ENCODE measurements at places on chromosomes 2 and 18. TPM values are rescaled to one million over a fixed set of nuclear protein-coding genes. Genes with fewer than 3 reads are reported as not detected.

DNA sequence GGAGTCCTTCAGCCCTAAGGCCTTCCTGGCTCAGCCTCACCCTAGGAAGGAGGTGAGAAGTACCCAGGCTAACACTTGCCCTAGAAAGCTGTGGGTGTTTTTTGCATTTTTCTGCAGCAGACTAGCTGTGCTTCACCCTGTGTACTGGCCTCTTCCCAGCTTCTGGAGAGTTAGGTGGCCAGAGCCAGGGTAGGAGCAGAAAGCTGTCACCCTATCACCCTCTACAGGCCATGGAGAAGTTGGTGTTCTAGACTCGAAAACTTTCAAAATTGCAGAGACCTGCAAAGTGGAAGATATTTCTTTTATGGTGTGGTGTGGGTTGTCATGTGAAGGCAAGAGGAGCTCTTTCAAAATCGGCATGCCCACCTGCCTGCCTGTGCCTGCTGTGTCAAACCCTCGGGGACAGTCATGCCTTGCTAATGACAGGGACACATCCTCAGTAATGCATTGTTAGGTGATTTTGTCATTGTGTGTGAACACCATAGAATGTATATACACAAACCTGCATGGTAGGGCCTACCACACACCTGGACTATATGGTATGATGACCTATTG, 29.8 kb downstream of the EHD3 start:
- no peak for DNase-seq

MAP2 gene
- 3.7 TPM for total RNA-seq

PCARE gene
- total RNA-seq: not detected

DNA sequence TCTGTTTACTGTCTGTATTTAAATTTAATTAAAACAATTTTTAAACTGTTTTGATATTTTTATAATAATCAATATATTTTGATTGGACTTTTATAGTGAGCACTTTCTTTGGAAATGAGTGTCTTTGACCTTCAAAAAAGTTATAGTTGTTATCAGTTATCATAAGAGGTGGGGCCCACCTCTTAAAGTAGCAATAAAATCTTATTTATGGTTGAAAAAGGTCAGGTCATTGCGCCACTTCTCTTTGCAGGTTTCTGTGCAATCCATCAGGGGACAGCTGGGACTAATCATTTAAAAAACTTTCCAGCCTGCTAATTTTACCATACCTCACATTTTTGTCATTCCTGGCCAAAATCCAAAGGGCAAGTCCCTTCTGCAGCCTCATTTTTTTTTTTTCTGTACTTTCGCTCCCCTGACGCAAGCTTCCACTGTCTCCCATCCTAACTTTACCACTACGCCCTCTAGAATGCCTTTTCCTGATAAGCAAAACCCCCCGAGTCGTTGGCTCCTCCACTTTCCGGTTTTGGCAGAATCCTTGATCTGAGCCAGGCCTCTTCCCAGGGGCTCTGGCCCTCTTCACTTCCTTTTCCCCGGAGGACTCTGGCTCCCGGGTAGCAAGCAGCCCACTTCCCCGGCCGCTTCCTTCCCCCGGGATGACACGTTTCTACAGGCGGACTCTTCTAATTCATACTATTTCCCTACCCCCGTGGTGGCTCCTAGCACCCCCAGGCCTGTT, 1.1 kb upstream of the SEH1L start:
- peak; percentile 47 for DNase-seq

PROM2 gene
- 11.8 TPM for total RNA-seq

GRCh38 chr18:34710934-34711333, 836 bp downstream of the DTNA start:
- no peak for DNase-seq

DNA sequence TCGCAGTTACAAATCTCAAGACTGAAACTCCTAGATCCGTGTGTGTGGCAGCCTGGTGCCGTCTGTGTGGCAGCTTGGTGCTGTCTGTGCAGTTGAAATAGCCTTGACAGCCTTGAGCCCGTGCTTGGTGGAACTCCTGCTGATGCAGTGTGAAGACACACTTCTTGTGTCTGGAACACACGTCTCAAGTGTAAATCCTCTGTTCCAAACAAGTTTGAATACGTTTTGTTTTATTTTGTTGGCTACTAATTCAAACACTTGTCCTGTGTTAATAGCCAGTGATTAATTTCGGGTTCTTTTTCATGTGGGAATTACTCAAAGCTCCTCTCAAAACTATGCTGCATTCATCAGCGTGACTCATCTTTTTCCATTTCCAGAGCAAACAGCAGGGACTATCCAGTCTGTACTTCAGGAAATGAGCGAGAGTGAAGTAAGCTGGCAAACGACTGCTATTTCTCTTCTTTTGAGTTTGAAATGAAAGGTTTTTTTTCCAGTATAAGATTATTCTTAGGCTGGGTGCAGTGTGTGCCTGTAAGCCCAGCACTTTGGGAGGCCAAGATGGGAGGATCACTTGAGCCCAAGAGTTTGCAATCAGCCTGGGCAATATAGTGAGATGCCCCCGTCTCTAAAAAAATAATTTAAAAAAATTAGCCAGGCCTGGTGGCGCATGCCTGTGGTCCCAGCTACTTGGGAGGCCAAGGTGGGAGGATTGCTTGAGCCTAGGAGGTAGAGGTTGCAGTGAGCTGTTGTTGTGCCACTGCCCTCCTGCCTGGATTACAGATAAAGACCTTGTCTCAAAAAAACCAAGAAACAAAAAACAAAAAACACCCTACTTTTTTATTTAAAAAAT, 152.9 kb downstream of the SPP2 start:
- DNase-seq: no peak

- no peak for DNase-seq
These were observed 16.9 kb downstream of the LCT start for GRCh38 chr2:135820003-135820618.

- DNase-seq: no peak
These were observed 5.6 kb upstream of the KCNJ3 start for GRCh38 chr2:154692927-154693326.

CFC1 gene
- not detected for total RNA-seq

DNA sequence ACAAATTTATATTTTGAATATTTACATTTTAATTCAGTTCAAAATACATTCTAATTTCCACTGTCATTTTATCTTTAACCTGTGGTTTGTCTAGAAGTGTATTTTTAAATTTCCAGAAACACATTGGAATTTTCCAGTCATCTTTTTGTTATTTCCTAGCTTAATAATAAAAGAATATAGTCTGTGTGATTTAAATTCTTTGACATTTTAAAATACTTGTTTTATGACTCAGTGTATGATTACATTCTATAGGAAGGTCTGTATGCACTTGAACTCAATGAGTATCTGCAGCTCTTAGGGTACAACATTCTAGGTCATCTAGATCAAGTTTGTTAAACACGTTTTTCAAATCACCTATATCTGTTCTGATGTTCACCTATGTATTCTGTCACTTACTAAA, 88.3 kb upstream of the MBOAT2 start:
- no peak for DNase-seq

- DNase-seq: no peak
These were observed 1.7 kb downstream of the TMEM18 start for GRCh38 chr2:675460-675859.

GRCh38 chr2:58558881-58559280, 317.8 kb upstream of the FANCL start:
- DNase-seq: no peak

HOXD4 gene
- total RNA-seq: not detected

DNA sequence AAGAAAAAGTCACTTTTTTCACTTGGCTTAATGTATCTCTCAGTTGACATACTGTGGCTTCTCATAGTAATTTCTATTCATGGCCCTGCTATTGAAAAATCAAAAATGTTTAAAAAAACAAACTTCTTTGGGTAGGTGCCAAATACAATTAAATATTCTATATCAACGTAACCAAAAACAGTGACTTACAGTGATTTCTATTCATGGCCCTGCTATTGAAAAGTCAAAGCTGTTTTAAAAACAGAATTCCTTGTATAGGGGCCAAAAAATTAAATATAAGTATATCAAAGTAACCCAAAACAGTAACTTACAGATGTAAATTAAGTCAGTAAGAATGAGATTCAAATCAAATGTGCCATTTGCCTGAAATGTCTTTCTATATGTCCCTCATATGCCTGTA, 31.4 kb upstream of the CD302 start:
- DNase-seq: no peak

DNA sequence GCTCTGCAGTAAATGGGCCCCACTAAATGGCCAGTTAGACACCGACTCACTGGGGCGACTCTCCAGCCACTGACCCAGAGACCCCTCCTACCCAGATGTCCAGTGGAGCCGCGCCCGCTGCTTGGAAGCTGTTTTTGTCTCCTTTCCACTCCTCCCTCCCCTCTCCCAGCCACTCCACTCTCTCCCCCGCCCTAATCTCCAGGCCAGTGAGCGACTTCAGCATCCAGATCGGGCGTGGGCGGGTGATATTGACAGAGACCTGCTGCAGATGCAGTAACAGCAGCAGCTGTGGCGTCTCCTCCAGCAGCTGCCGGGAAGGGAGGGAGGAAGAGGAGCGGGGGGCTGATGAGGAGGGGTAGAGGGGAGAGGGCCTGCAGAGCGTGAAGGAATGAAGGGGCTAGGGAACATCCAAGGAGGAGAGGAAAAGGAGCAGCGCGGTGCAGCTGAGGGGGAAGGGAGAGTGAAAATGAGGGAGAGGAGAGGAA, at the start of gene SCN7A:
SCN7A (minus strand) TSS at position 110 of the 485 bp plus-strand sequence. CDS start 16,553 bp downstream, outside the sequence.
- DNase-seq: peak; percentile 61

C2orf80 gene
- 0.39 TPM for total RNA-seq

SKA1 gene
- total RNA-seq: 15.7 TPM

- no peak for DNase-seq
These were observed 169.1 kb downstream of the ATAD2B start for GRCh38 chr2:23757686-23758433.

DNA sequence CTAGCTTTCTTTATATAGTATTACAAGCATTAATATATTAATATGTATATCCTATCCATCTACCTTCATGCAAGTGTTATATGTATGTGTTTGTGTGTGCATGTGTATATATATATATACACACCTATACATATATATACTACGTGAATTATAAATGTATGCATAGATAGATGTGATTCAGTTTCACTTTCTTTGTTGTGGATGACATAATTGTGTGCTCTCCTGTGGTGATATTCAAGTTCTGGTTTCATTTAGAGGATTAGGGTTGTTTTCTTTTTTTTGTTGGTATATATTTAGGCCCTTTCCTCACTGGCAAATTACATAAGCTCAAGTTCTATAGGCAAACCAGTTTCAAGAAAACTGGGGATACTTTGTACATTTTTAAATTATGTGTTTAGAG, 225.7 kb upstream of the FANCL start:
- DNase-seq: no peak

- no peak for DNase-seq
These were observed 14.6 kb downstream of the AP1S3 start for GRCh38 chr2:223822818-223823217.

- no peak for DNase-seq
These were observed 240.2 kb downstream of the FSIP2 start for GRCh38 chr2:185978634-185979407.

GRCh38 chr2:104856086-104856972, 2.4 kb downstream of the POU3F3 start:
- DNase-seq: peak; percentile 53

GPR75 gene
- 2.8 TPM for total RNA-seq

GRCh38 chr18:32888306-32888705, 115.5 kb upstream of the KLHL14 start:
- no peak for DNase-seq

GRCh38 chr18:24031318-24031717, 16.8 kb downstream of the TTC39C start:
- DNase-seq: no peak

- DNase-seq: no peak
These were observed 14.1 kb downstream of the LAMA3 start for GRCh38 chr18:23703057-23703986.

DNA sequence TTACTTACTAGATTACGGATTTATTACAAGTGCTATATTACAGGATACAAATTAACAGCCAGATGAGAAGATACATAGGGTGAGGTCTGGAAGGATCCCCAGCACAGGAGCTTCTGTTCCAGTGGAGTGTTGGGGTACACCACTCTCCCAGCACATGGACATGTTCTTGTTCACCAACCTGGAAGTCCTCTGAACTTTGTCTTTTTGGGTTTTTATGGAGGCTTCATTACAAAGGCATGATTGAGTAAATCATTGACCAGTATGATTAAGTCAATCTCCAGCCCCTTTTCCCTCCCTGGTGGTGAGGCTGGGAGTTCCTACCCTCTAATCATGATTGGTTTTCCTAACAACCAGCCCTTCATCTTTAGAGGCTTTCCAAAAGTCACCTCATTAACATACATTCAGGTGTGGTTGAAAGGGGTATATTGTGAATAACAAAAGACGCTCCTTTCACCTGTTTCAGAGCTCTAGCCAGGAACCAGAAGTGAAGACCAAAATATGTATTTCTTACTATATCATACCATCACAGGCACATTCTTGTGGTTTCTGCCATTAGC, 38.3 kb downstream of the APLF start:
- no peak for DNase-seq

GRCh38 chr2:8216397-8216796, 465.5 kb upstream of the ID2 start:
- no peak for DNase-seq

DNA sequence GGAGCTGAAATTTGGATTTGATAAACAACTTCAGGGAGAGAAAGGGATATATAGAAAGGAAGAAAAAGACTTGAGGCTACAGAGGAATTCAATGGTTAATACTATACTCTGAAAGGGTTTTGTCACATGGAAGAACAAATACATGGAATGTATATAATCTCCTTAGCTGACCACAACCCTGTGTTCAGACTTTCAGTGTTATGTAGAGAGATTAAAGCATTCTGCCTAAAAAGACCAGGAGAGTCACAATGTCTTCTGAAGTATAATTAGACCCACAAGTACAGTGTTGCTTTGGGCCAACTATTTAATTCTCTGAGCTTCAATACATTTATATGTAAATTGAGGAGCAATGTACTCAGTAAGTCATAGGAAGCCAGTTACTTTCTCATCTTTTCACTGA, 123.8 kb upstream of the FSHR start:
- no peak for DNase-seq

DNA sequence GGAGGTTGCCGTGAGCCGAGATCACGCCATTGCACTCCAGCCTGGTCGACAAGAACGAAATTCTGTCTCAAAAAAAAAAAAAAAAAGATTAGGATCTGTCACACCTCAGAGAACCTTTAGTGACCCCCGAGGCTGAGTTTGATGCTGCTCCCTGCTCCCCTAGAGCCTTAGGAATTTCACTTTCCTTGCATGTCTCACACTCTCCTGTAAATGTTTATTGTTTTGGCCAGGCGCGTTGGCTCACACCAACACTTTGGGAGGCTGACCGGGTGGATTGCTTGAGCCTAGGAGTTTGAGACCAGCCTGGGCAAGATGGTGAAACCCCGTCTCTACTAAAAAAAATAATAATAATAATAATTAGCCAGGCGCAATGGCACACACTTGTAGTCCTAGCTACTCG, 31.5 kb downstream of the SRSF7 start:
- no peak for DNase-seq

DNA sequence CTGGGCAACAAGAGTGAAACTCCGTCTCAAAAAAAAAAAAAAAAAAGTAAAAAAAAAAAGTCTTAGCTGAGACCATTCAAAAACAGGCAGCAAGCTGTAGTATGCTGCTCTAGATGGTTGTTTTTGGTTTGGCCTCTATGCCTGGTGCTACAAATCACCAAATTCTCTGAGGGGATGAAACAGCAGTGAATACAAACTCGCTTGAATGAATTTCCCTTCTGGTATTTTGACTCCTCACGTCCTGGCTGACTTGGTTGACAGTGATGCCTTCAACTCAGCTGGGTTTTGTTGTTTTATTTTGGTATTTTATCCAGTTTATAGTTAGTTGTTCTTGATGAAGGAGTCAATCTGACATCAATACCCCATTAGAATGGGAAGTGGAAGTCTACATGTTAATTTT, 3.3 kb upstream of the TCF7L1 start:
- DNase-seq: no peak
